ENCODE measurements at places on chromosomes 5 and 9.

- no peak for DNase-seq
Observed at GRCh38 chr9:137441289-137441934, at the start of gene ENTPD8. ENTPD8 (minus strand) TSS chr9:137441357; CDS start chr9:137438285, 3,072 bp downstream.

- DNase-seq: no peak
Observed at GRCh38 chr5:66788556-66788955, 192.4 kb downstream of the MAST4 start.

DNA sequence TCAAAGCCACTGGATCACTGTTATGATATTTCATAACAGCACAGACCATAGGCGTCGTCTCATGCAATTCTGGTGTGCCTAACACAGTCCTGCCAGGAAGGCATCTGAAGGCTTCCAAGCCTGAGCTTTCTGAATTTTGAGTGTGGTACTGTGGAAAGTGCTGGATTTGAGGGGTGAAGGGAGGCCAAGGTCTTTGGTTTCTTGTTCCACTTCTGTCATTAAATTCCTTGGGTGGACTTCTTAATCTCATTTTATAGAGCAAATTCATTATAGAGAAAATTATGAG is 441.3 kb upstream of the PIK3R1 start:
- no peak for DNase-seq

GRCh38 chr9:77125665-77126064 is 51.7 kb upstream of the VPS13A start:
- no peak for DNase-seq

- no peak for DNase-seq
Observed at GRCh38 chr9:73680831-73681230, 529.2 kb downstream of the ANXA1 start.

- DNase-seq: no peak
Observed at GRCh38 chr5:55601204-55601618, 66.4 kb upstream of the PLPP1 start.
